Stimulated activated CD8-positive, alpha-beta memory T cell treated with anti-CD3 and anti-CD28 coated beads, Interleukin-7, amount 100 ng/mL, for 1 hour (primary cell): ENCODE measurements at places on chromosomes 3 and 15.

GRCh38 chr3:125266971-125267370 is 54.4 kb upstream of the SLC12A8 start:
- DNase-seq: no peak

- no peak for DNase-seq
Measured at GRCh38 chr15:63852407-63852806, 18.7 kb upstream of the HERC1 start.

DNA sequence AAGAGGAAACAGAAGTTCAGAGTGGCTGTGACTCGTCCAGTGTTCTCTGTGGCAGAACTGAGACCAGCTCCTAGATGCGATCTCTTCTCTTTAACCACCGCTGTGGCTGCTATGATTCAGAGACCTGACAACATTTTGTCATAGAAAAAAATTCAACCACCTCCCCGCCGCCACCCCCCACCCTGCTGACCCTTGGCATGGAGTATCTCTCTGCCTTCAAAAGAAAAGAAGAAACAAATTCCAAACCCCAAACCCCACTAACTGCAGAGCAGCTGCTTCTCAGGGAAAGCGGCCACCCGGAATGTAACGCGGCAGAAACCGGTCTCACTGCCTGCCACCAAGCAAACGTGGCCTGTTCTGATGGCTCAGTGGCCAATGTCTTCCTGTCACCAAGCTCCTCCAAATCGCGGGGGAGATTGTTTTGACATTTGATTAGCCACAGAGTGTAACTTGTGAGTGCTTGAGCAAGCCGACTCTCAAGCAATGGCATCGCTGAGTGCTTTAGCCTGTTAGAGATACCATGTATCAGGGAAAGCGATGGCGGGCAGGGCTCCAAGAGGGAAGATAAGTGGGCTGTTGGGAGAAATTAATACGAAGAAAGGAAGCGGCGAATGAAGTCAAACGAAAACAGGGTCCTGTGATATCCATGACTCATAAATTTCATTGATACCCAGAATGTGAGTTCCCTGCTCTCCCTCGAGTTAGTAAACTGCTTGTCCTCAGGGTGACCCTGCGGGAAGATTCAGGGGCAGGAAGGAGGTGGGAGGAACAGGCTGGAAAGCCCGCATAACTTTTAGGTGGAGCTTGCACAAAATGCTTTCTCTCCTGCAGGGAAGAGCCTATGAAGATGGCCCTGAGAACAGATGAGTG is 44.8 kb upstream of the TLE3 start:
- DNase-seq: no peak

DNA sequence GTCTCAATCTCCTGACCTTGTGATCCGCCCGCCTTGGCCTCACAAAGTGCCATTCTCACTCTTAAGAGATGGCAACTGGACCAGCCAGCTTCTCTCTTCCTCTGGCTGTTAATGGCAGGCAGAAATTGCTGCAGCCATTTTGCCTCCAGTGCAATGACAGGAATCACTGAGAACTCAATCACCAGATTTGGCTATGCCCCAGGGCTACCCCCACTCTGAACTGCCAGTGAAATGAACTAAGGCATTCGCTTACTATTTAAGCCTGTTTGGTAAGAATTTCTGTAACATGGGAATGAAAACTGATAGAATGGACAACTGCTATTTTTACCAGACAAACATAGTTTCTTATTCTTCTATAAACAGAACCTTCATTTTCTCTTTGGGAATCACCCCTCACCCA is 24.5 kb downstream of the FOXP1 start:
- no peak for DNase-seq

GRCh38 chr3:175378348-175378747 is 519.2 kb downstream of the NAALADL2 start:
- DNase-seq: no peak

DNA sequence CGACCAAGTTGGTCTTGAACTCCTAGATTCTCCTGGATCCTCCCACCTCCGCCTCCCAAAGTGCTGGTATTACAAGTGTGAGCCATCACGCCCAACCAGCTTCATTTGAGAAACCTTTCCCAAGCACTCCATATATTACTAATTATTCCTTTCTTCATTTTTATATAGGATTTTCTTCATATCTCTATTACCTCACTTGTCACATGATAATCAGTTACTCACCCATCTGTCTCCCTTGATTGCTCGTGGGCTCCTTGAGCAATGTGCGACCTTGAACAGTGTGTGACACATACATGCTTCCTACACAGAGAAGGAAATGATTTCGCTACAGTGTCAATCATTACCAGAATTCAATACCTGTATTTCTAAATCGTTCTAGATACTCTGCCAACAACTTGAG is 110.7 kb upstream of the C2CD4B start:
- DNase-seq: no peak

DNA sequence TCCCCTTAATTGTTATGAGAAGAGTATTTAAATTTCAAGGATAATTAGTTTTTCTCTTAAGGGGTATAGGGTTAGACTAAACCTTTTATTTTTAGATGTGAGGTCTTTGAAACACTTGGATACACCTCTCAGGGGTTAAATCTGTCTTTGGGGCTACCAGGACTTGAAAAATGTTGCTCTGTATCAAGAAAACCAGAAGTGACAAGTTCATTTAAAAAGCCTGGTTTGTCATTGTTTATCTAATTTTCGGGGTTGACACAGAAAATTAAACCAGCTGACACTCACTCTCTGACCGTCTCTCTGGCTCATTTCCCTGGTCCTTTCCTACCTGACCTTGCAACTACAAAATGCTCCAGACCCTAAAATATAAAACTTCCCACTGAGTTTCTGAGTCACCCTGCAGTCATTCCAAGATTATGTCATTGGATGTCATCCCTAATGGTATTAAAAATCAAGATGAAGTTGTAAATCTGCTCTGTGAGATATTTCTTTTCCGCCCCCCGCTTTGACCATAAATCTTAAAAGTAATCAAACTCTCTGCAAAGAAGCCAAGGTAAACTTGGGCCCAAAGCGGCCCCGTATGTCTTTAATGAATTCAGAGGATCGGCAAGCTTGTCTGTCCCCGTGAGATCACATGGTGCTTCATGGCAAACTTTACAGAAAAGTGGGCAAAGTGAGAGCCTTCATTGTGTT is 32.9 kb upstream of the SKOR1 start:
- no peak for DNase-seq

- DNase-seq: no peak
Measured at GRCh38 chr15:70541511-70541910, 221.8 kb downstream of the UACA start.

DNA sequence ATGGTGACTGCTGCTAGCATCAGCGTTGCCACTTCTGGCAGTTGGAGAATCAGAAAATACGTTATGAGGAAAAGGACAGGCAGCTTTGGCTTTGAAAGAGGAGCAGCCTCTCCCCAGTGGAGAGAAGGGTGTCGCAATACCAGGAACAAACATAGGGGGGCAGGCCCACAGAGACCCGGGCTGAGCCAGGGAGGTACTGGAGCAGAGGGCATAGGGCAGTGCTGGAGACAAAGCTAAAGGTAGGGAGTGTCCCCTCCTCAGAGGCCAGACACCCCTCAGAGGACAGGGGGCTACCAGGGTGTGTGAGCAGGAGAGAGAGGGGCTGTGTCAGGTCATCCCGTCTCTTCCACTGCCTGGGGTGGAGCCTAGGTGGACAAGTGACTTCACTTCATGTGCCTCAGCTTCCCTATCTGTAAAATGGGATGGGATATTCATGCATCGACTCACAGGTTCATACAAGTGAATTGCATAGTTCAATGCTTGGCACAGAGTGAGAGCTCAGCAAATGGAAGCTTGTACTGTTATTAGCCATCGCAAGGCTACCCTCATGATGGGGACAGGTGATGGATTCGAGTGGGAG is 49.7 kb upstream of the LIMD1 start:
- DNase-seq: no peak

DNA sequence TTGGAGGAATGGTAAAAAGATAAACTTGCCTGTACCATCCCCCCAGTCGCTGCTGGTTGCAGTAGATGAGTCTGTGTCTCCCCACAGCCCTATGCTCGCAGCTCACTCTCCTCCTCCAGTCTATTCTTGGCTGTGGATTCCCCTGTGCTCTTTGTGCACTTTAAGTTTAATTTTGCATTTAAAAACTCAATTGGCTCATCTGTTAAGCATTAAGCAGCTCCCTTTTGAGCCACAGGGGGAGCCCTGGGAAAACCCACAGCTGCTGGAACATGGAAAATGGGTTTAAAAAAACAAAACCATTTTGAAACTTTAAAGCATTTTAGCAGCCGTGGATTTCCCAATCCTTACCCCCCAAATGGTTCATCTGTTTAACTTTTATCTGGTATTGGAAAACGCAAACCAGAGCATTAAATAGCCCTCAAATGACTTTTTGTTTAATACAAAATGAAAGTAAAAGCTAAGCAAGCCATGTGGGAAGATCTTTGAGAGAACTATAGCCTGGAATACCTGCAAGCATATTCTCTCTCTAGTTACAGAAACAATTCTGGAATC is 536.9 kb downstream of the ZIC1 start:
- DNase-seq: no peak

- DNase-seq: no peak
Measured at GRCh38 chr15:81297603-81298575, 26.1 kb downstream of the STARD5 start.

DNA sequence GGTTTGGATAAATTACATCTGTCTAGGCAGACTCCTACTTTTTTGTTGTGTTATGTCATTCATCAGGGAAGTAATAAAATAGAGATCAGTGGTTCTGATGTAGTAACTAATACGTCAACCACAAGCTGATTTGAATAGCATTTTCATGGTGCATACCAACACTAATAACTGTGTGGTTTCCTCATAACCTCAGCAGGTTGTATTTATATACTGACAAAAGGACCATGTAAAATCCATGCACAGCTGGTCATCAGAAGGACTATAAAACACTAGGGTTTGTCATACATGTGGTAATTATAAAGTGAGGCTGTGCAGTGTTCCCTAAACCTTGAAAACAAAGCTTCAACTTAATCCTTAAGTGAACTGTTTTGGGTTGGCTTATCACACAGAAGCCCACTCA is 216.8 kb upstream of the RBMS3 start:
- no peak for DNase-seq

DNA sequence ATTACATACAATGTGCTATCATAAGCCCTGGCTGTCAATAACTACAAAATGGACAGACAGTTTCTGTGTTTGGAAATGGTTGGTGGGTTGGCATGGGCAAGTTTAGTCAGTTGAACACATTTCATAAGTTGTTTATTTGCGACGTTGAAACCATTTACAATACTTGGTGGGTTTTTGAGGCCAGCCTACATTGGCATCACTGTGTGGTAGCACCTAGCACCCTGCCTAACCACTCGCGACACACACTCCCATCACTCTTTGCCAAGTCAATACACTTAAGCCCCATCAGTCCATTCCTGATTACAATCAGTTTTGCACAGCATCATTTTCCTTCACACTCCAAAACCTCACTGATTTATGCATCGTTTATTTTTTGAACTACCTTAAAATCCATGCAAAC is 13.8 kb downstream of the PROK2 start:
- DNase-seq: no peak

DNA sequence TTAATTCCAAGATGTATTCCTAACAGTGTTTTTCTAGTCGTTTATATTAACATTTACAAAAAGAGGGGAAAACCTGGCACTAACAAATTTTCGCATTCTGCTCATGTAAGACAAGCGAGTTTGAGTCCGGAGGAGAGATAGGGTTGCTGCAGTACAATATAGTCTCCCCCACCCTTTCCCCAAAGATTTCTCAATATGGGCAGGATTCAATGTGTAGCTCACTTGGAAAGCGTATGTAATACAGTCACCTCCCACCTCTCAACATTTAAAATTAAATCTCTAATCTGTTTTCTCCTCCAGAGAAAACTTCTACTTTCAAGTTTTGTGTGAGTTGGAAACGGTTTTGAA is 57.9 kb downstream of the CMSS1 start:
- DNase-seq: no peak

DNA sequence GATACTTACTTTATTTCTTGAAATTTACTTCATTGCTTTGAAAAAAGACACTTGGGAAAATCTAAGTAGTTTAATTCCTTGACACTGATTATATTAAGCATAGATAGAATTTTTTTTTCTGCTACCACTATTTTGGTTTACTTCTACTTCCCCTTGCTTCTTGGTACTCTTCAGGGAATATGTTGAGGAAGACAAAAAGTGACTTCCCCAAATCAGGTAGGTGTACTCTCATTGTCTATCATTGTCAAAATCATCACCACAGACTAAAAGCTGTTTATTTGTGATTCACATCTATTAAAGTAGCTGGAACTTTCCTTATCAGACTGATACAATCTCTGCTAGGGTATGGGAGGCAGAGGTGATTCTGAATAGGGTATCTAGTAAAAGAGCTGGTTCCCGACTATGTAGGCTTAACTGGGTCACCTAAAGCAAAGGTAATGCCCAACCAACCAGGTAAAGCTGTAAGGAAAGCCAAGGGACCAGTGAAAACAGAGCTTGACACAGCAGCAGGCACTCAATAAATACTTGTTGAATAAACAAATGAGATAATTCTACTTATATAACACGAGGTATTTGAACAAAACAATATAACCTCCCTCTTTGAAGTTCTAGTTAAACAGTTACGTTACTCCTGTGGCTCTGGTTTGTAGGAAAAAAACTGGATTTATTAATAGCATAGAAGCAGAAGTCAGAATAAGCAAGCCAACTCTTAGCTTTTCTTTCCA is 346.9 kb downstream of the PLCL2 start:
- DNase-seq: no peak
